Activated CD4-positive, alpha-beta T cell treated with anti-CD3 and anti-CD28 coated beads, Interleukin-2, amount 10 ng/mL, durations not matched to agents 24 days and 14 days (primary cell): ENCODE measurements at places on chromosomes 5 and 9. TPM values are rescaled to one million over a fixed set of nuclear protein-coding genes. Genes with fewer than 3 reads are reported as not detected.

The SEMA5A gene
- total RNA-seq = not detected in 2 replicates

The CYSTM1 gene
- 17.2 and 17.3 TPM in 2 replicates for total RNA-seq

The PTGES2 gene
- total RNA-seq = 84.6 and 89.8 TPM in 2 replicates

The OR1K1 gene
- not detected in 2 replicates for total RNA-seq

The NR2F1-AS1 gene
- total RNA-seq = not detected in 2 replicates

The PCDHGB2 gene
- total RNA-seq = 0.63 and 0.97 TPM in 2 replicates

The FGF1 gene
- not detected in 2 replicates for total RNA-seq

The SGCD gene
- total RNA-seq = not detected in 2 replicates

The AQP3 gene
- 3.2 and 4.1 TPM in 2 replicates for total RNA-seq

The IQGAP2 gene
- 37.3 and 39.3 TPM in 2 replicates for total RNA-seq

The GRIN1 gene
- total RNA-seq = 0.07 TPM in 1 of 2 replicates, not detected in the other

The OR13D1 gene
- total RNA-seq = not detected in 2 replicates

The SPATA31C1 gene
- not detected in 2 replicates for total RNA-seq

The ITGA1 gene
- total RNA-seq = 1.6 and 2.2 TPM in 2 replicates

The ITGA2 gene
- 3.5 and 3.9 TPM in 2 replicates for total RNA-seq

The CAVIN4 gene
- 0.19 and 0.21 TPM in 2 replicates for total RNA-seq

The IL33 gene
- not detected in 2 replicates for total RNA-seq

The MAP1B gene
- total RNA-seq = 0.02 and 0.09 TPM in 2 replicates

The EXOSC2 gene
- 109 and 110 TPM in 2 replicates for total RNA-seq

The AHRR gene
- total RNA-seq = 25.8 and 26.0 TPM in 2 replicates

The PPIC gene
- not detected in 2 replicates for total RNA-seq

The ADRA1B gene
- total RNA-seq = not detected in 2 replicates

The SLC6A19 gene
- total RNA-seq = not detected in 2 replicates

The MEIKIN gene
- not detected in 2 replicates for total RNA-seq

The PCDHGA6 gene
- total RNA-seq = 0.31 and 0.54 TPM in 2 replicates

The SHC3 gene
- not detected in 2 replicates for total RNA-seq

The ARL15 gene
- 4.5 and 7.4 TPM in 2 replicates for total RNA-seq

The ROPN1L gene
- not detected in 2 replicates for total RNA-seq

The OGN gene
- not detected in 2 replicates for total RNA-seq
